ENCODE measurements at places on chromosomes 5 and 9. TPM values are rescaled to one million over a fixed set of nuclear protein-coding genes. Genes with fewer than 3 reads are reported as not detected.

Gene PLAC8L1
- total RNA-seq: 0.64 TPM

Gene TRIP13
- total RNA-seq: 0.71 TPM

Gene GALT
- 28.6 TPM for total RNA-seq

Gene CORO2A
- total RNA-seq: 0.12 TPM

Gene AGXT2
- total RNA-seq: not detected

Gene GRM6
- total RNA-seq: not detected

Gene SLC1A3
- total RNA-seq: 12.7 TPM

Gene MTREX
- total RNA-seq: 79.4 TPM

Gene HACD4
- total RNA-seq: 0.45 TPM

Gene ADCY2
- 91.4 TPM for total RNA-seq

Gene GRPEL2
- 8.8 TPM for total RNA-seq

Gene NAIP
- 1.8 TPM for total RNA-seq

DNA sequence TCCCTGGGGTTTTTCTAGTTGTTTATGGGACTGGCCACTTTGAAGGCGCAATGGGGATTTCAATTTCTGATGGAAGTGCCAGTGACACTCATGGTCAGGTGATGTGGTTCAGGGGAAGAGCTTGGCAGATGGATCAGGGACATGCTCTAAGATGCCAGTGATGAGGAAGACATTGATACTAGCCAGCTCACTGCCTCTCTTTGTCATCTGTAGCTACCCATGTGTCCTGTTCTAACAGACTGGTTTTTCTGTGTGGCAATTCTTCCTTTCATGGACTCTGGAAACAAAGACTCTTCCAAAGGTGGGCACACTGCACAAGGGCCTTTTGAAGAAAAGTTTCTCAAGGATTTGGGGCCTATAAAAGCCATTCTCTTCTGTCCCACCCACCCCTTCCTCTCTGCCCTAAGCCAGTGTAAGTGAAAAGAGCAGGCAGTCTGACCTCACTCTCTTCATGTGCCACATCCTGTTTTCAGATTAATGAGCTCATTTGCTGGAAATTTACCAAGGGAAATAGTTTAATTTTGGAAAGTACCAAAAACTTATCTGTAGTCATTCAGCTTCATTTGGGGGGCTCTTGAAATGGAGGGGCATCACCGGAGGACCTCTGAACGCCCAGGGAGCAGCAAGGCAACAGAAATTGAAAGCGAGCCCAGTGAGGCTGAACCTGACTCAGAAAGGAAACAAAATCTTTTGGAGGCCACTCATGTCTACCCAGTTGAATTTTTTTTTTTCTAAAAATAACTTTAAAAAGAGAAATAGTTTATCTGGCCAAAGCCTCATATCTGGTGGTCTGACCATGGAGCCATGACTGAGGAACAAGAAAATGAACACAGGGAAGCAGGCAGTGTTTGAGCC, 4.9 kb upstream of the TRAF1 start:
- H3K36me3 ChIP-seq: no peaks in the 10 kb centered on the region
- DNase-seq: no peak
- no peaks in the 10 kb centered on the region for H3K27me3 ChIP-seq
- peaks cover 24% of the 10 kb centered on the region for H3K4me1 ChIP-seq
- no peak overlapping the region for H3K4me3 ChIP-seq

DNA sequence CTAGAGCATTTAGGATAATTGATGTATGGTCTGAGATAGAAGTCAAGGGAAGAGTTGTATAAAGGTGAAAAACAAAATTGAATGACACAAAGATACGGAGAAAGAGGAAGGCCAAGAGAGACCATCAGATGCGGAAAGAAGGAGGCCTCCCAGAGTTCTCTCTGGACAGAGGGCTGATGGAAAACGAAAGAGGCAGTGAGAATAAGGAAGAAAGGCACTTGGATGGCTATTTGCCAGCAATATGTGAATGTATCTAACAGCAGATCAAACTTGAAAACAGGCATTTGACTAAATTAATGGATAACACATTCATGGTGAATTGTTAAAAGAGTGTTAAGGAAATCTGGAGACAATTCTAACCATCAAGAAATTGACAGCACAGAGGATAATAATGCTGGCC, 2.4 kb upstream of the DOCK8 start:
- no peak for DNase-seq
- H3K4me1 ChIP-seq: no peaks in the 10 kb centered on the region
- H3K4me3 ChIP-seq: no peak overlapping the region
- peak overlapping the region; percentile 10 for H3K27ac ChIP-seq
- H3K36me3 ChIP-seq: no peaks in the 10 kb centered on the region

DNA sequence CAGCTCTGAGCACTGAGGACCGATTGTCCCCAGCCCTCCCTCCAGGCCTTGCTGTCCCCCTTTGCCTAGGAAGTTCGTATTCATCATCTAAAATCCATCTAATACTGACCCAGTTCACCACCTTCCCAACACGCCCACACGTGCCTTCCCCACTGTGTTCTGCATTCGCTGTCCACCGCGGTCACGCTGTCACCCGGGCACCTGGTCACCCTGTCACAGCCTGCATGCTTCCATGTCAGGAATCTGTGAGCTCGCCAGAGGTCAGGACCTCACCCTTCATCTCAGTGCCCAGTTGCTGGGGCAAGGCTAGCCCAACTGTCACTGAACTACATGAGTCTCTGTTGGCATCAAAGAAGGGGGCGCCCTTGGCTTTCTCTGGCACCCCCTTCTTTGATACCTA, 82.9 kb upstream of the RUFY1 start:
- no peaks in the 10 kb centered on the region for H3K36me3 ChIP-seq
- no peaks in the 10 kb centered on the region for H3K27me3 ChIP-seq
- H3K27ac ChIP-seq: no peak overlapping the region
- no peak overlapping the region for H3K4me3 ChIP-seq
- H3K4me1 ChIP-seq: no peaks in the 10 kb centered on the region

DNA sequence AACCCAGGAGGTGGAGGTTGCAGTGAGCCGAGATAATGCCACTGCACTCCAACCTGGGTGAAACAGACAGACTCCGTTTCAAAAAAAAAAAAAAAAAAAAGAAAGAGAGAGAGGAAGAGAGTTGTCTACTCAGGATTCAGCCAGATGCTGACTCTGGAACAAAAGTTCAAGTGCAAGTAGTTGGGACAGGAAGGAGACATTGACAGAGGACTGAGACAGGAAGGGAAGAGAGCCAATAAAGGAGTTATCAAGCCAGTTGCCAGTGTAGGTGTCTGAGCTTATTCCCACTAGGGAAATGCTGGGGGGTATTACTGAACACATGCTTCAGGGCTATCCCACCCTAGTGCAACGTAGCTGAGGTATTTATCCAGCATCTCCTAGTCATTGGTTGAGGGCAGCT, 147.7 kb upstream of the SLC1A3 start:
- H3K27ac ChIP-seq: no peak overlapping the region
- no peaks in the 10 kb centered on the region for H3K36me3 ChIP-seq
- H3K4me3 ChIP-seq: no peak overlapping the region
- no peaks in the 10 kb centered on the region for H3K27me3 ChIP-seq

DNA sequence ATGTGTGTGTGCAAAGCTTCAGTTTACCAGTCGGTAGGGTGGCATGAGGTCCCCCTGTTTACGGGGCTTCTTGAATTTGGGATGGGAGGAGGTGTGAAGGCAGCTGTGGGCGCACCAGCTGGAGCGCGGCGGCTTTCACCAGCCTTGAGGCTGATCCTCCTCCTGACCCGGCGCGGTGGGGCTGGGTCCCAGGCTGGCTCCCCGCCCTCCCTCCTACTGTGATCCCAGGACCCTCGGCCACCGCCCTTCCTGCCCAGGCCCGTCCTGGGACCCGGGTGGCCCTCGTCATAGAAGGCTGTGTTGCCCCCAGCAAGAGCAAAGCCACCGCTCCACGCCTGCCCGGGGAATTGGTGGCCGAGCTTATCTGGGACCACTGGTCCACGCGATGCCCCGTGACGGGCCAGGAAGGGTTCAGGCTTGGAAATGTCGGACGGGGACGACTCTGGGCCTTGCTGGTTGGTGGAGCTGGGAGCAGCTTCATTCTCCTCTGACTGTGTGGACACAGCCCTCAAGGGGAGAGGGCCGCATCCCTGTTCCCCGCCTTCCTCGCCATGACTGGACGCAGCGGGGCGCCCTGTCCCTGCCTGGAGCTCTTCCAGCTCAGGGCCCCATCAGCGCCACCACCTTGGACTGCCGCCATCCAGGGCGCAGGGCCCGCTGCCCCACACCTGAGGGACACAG, 271.1 kb upstream of the IRX1 start:
- no peak overlapping the region for H3K4me3 ChIP-seq
- no peaks in the 10 kb centered on the region for H3K4me1 ChIP-seq
- DNase-seq: no peak
- no peak overlapping the region for H3K27ac ChIP-seq
- no peaks in the 10 kb centered on the region for H3K36me3 ChIP-seq

DNA sequence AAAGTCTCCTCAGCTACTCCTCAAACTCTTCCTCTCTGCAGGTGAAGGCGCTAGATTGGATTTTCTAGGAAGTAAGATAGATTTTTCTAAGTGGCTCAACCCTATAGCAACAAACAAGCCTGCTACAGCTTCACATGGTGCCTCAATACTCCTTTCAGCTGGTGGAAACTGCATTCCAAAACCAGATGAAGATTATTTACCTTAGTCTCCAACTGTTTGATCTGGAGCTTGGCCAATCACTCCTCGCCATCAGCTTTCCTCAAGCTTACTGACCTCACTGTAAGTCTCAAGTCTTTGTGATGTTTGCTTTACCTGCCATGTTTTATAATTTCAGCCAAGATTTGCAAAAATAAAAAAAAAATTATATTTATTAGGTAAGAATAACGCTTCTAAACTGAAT, 622.4 kb downstream of the CHSY3 start:
- no peak overlapping the region for H3K27ac ChIP-seq
- H3K4me1 ChIP-seq: no peaks in the 10 kb centered on the region
- H3K4me3 ChIP-seq: no peak overlapping the region
- H3K36me3 ChIP-seq: no peaks in the 10 kb centered on the region
- no peaks in the 10 kb centered on the region for H3K27me3 ChIP-seq
- DNase-seq: no peak

- H3K27ac ChIP-seq: peak overlapping the region; percentile 71
- H3K4me1 ChIP-seq: peaks cover 42% of the 10 kb centered on the region
- H3K36me3 ChIP-seq: no peaks in the 10 kb centered on the region
- DNase-seq: no peak
- no peaks in the 10 kb centered on the region for H3K27me3 ChIP-seq
Measured at GRCh38 chr9:122015170-122015821, 77.8 kb downstream of the TTLL11 start.

DNA sequence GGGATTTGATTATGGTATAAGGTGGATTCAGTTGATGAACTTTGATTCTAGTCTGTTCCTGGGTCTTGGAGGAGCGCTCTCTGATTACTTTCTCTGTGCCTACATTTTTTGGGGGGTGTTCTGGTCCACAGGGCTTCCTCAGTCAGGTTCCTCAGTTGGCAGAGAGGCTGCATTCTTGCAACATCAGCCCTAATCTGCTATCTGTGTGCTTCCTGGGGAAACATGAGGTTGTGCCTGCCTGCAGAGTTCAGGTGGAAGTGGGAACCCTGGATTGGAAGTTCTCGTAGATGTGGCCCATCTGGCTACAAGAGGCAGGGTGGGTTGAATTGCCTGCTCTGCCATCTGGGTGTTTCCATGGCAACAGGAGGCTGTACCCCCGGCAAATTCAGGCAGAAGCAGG, 24.5 kb downstream of the POLK start:
- no peak overlapping the region for H3K27ac ChIP-seq
- H3K4me3 ChIP-seq: no peak overlapping the region
- DNase-seq: no peak
- no peaks in the 10 kb centered on the region for H3K36me3 ChIP-seq
- H3K4me1 ChIP-seq: no peaks in the 10 kb centered on the region

- peaks cover 44% of the 10 kb centered on the region for H3K4me1 ChIP-seq
- no peaks in the 10 kb centered on the region for H3K27me3 ChIP-seq
- peak overlapping the region; percentile 40 for H3K27ac ChIP-seq
- DNase-seq: no peak
- H3K36me3 ChIP-seq: no peaks in the 10 kb centered on the region
- no peak overlapping the region for H3K4me3 ChIP-seq
Measured at GRCh38 chr5:139982157-139982974, 60.7 kb downstream of the NRG2 start.

GRCh38 chr9:108961151-108961550, 27.0 kb downstream of the ABITRAM start:
- no peak overlapping the region for H3K4me3 ChIP-seq
- no peaks in the 10 kb centered on the region for H3K4me1 ChIP-seq
- peaks cover 4% of the 10 kb centered on the region for H3K36me3 ChIP-seq
- H3K27me3 ChIP-seq: no peaks in the 10 kb centered on the region
- DNase-seq: no peak
- H3K27ac ChIP-seq: no peak overlapping the region

- DNase-seq: peak; percentile 50
- H3K4me3 ChIP-seq: no peak overlapping the region
- no peak overlapping the region for H3K27ac ChIP-seq
- peaks cover 88% of the 10 kb centered on the region for H3K4me1 ChIP-seq
- no peaks in the 10 kb centered on the region for H3K36me3 ChIP-seq
- no peaks in the 10 kb centered on the region for H3K27me3 ChIP-seq
Measured at GRCh38 chr5:6729386-6730310, 16.4 kb downstream of the TENT4A start.

- no peak for DNase-seq
- H3K36me3 ChIP-seq: peaks cover 6% of the 10 kb centered on the region
- H3K27ac ChIP-seq: no peak overlapping the region
- H3K27me3 ChIP-seq: no peaks in the 10 kb centered on the region
Measured at GRCh38 chr5:36168737-36169136, 16.8 kb downstream of the SKP2 start.

- H3K4me1 ChIP-seq: no peaks in the 10 kb centered on the region
- no peak for DNase-seq
- H3K27me3 ChIP-seq: peaks cover 2% of the 10 kb centered on the region
- H3K36me3 ChIP-seq: no peaks in the 10 kb centered on the region
Measured at GRCh38 chr5:157164521-157164920, 1.5 kb downstream of the GARIN3 start.

DNA sequence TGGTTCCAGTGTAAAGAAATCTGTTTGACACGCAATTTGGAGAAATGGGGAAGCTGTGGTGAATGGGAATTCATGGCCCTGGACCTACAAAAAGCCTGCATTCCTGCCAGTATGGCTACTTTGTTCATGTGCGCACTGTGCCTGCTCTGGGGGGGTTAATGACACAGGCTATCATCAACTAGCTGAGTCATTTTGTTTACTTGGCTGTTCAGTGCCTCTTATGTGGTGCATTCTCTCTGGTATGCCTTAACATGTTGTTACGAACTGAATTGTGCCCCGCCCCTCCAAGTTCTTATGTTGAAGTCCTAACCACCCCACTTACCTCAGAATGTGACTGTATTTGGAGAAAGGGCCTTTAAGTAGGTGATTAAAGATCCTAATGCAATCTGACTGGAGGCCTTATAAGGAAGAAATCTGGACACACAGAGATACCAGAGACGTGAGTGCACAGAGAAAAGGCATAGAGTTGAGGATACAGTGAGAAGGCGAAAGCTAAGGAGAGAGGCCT, 20.4 kb upstream of the UBAP1 start:
- H3K27ac ChIP-seq: peak overlapping the region; percentile 27
- peaks cover 14% of the 10 kb centered on the region for H3K4me1 ChIP-seq
- no peaks in the 10 kb centered on the region for H3K36me3 ChIP-seq
- no peak for DNase-seq
- no peaks in the 10 kb centered on the region for H3K27me3 ChIP-seq

- H3K4me1 ChIP-seq: no peaks in the 10 kb centered on the region
- H3K4me3 ChIP-seq: no peak overlapping the region
- H3K36me3 ChIP-seq: no peaks in the 10 kb centered on the region
- DNase-seq: no peak
- no peak overlapping the region for H3K27ac ChIP-seq
Measured at GRCh38 chr5:27388755-27389154, 350.4 kb upstream of the CDH9 start.
